ENCODE measurements at places on chromosomes 4 and X. TPM values are rescaled to one million over a fixed set of nuclear protein-coding genes. Genes with fewer than 3 reads are reported as not detected.

The CCDC110 gene
- 2.4 TPM for polyA plus RNA-seq

GRCh38 chr4:22129454-22130029 lies 181.0 kb upstream of the KCNIP4 start:
- no peak for DNase-seq

GRCh38 chrX:42085836-42086235 lies 162.5 kb upstream of the CASK start:
- no peak for DNase-seq

DNA sequence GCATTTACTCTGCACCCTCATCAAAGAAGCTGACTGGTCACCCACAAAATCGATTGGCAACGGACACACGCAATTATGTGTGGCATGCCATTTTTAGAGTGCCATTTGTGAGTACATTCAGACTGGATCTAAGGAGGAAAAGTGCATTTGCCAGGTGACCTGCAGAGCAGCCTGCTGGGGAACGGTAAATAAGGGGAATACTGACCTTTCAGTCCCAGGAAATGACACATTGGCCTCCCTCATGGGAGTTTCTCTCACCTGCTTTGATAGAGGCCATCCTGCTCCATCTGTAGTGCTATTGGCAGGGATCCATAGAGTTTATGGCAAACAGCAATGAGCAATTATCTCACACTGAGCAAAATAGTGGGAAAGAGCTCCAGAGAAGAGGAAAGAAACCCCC lies 127.8 kb downstream of the DDX53 start:
- no peak for DNase-seq

DNA sequence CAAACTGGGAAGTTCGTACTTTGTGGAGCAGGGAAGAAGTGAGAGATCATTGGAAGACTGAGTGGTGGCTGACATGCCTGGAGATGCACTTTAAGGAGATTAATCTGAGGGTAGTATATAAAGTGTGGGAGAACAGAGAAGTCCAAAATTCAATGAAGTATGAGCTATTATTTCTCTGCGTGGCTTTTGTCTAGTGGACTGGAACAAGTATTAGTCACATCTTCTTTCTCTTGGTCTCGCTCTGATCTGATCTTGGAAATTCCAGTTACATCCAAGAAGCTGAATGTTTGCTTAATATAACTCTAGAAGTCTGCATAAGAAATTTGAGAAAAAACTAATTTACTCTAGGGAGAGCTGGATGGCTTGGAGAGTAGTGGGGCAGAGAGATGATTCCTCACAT lies 64.8 kb upstream of the NR0B1 start:
- no peak for DNase-seq

GRCh38 chr4:25817059-25817681 lies 45.6 kb downstream of the SEL1L3 start:
- DNase-seq: no peak

- DNase-seq: no peak
Observed at GRCh38 chrX:50067435-50068284, 133.1 kb downstream of the AKAP4 start.

DNA sequence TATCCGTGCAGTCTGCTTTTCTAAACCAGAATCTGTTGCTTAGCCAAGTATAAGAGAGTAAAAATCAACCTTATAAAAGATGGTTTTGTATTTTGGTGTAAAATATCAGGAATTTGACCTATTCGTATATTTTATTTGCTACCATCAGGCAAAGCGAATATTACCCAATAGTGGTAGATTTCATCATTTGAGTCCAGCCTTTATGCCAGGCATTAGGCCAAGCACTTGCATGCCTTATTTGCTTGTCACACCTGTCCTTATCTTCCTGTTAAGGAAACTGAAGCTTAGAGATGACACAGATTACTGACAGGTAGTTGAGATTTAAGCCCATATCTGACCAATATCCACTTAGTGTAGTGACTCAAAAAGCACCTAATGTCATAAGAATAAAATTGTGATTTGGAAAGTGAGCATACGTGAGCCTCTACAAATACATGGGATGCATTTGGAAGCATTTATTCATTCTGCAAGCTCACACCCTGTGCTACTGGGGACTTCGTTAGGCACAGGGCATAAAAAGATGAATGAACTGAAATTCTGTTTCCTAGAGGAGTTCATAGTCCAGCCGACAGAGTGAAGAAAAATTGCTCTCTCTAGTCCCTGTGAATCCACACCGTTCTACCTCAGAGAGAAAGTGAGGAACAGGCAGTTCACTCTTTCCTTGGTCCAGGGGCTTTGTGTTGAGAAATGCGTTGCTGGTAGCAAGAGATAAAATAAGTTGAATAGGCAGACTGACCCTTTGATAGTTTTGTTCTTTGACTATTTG lies 2.3 kb upstream of the RNF212 start:
- no peak for DNase-seq

The SHROOM4 gene
- polyA plus RNA-seq: 14.5 TPM

DNA sequence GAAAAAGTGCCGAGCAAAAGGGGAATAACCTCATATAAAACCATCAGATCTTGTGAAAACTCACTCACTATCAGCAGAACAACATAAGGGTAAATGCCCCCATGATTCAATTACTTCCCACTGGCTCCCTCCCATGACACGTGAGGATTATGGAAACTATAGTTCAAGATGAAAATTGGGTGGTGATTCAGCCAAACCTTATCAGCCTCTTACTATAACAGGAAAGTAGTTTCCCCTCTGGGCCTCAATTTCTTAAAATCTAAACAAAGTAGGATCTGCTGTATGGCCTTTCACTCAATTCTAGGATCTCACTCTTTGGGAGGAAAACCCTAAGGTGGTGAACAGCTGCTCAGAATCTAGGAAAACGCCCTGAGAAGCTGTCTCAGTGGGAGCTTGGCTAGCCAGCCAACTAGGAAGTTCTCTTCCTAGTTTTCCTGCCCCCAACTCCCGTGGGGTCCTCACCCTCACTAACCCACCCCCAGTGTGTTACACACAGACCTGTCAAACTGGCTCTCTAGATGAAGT lies 1017.1 kb upstream of the HS3ST1 start:
- peak; percentile 4 for DNase-seq
